Activated CD4-positive, alpha-beta T cell treated with anti-CD3 and anti-CD28 coated beads, Interleukin-2, amount 50 U/mL, for 1 hour (primary cell): ENCODE measurements at places on chromosomes 11 and 22.
A peak's percentile ranks its signal among the peaks of the same experiment; 100 is the strongest.

DNA sequence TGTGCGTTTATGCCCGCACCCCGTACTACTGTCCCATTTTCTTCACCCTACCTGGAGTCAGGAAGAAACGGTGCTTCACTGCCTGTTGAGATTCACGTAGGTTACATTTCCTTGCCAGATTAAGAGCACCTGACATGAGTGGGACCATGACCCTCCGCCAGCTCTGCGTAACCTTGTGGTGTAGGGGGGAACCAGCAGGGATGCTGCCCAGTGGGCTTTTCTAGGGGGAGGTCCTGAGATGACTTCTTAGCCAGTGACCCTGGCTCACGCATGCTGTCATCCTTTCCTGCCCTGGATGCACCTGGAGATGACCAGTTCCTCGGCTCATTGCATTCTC, 967 bp upstream of the ARVCF start:
- DNase-seq = no peak

GRCh38 chr11:65471447-65471891, 27.4 kb upstream of the MALAT1 start:
- no peak for DNase-seq

- DNase-seq = no peak
Observed at GRCh38 chr11:473962-474785, 24.1 kb downstream of the PTDSS2 start.

DNA sequence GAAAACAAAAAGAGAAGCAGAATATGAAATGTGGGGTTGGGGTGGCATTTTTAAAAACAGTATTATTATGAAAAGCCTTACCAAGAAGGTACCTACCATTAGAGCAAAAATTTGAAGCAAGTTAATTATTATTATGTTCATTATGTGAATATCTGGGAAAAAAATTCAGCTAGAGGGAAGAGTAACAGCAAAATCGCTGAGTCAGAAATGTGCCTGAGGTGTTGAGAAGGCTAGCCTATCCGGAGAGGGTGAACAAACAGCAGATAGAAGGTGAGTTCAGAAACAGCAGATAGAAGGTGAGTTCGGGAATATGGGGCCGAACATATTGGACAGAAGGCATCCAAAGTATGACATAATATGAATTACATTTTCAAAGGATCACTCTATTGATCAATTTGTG, 536.8 kb upstream of the ANO5 start:
- DNase-seq = no peak

GRCh38 chr11:34633990-34634693, 13.2 kb downstream of the EHF start:
- DNase-seq = no peak

GRCh38 chr22:32322986-32323385, 34.7 kb upstream of the RFPL3 start:
- no peak for DNase-seq

DNA sequence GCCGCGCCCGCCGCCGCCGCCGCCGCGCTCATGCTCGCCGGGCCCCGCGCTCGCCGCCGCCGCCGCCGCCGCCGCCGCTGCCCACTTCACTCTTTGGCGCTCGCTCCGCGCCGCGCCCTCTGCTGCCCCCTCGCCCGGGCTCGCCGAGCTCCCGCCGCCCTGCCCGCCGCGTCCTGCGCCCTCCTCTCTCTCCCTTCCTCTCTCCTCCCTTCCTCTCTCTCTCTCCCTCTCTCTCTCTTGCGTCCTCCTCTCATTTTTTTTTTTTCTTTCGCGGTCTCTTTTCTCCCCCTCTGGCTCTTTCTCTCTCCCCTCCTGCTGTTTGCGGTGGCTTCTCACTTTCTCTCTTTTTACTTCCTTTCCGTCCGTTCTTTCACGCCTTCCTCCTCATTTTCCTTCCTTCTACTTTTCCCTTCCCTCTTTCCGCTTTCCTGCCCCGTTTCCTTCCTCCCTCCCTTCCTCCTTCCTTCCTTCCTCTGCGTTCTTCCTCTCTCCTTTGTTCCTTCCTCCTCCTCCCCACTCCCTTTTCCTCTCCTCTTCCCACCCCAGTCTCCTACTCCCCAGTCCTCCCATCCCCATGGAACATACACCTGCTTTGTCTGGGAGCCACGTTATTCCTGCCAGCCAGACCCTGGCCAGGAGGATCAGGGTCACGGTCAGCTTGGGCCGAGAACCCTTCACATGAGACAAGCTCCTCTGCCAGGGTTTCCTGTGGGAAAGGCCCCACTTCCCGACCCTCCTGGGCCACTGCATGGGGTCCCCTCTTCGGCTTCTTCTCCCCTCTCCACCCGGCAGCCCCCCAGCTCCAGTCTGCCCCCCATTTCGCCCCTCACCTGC, 19.3 kb upstream of the SHISAL1 start:
- no peak for DNase-seq

GRCh38 chr22:23458663-23459541, 121.2 kb downstream of the IGLL1 start:
- no peak for DNase-seq

DNA sequence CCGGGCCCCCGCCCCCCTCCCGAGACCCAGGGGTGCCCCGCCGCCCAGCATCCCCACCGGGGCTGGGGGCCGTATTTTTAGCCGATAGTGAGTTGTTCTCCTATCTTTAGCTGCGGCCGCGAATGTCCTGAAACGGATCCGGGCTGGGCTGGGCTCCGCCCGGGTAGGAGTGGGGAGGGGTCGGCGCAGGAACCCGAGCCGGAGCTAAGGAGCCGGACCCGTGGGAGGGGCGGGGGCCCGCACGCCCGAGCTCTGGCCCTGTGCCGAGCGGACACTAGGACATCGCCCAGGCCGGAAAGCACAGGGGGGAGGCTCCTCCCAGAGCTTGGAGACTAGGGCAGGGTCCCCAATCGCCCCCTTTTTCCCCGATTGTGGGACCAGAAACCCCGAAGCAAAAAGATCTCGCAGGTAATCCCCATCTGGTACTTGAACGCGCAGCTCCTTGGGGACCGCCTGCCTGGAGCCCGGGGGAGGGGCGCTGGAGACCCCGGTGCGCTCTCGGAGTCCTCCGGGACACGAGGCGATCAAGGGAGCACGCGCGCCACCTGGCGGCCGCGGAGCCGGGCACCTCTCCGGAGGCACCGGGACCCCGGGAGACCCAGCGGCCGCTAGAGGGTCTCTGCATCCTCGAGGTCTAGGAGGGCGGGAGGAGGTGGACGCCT, 669 bp downstream of the CDC42EP2 start:
- DNase-seq = peak; percentile 77

DNA sequence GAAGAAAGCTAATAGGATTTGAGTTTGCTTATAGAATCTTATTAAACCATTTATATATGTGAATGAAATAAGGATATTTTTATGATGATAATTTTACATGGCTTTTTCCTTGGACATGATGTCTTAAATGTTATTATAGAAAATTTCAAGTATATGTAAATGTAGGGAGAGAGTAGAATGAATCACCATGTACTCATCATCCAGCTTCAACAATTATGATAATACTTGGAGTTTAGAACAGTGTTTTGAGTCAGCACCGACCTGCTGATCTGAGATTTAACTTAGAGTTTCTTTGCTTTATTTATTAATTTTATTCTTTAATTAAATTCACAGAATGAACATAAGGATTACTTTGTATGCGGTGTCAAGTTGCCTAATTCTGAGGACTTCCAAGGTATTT, 193.5 kb downstream of the UVRAG start:
- no peak for DNase-seq
